ENCODE measurements at places on chromosomes 4 and X.

DNA sequence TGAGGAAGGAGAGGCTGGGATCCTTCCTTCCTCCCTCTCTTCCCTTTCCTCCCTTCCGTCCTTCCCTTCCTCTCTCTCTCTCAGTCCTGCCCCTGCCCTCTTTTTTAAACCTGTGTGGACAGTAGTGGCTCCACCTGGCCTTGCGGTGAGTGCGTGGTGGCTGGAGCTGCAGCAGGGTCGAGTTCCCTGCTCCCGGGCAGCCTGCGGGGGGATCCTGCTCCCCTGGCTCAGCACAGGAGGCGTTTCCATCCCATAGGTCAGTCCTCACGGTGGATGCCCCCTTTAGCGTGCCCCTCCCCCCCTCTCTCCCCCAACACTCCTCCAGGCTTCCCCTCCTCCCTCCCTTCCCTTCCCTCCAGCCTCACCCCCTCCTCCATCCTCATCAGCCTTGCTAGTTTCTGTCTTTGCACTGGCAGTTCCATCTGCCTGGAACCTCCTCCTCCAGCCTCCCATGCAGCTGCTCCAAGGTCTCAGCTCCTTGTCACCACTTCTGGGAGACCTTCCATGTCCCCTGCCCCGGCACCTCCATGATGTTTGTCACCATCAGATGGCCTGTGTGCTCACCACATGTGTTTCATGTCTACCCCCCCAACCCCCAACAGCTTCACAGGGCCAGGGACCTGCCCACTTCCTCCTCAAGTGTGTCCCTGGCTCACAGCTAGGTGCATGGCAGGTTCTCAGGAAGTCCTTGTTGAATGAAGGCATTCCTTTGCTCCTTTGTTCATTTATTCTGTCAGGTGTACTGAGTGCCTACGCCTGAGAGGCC lies 68.4 kb downstream of the PSAPL1 start:
- no peak for DNase-seq

GRCh38 chr4:21271439-21272052 lies 571.3 kb downstream of the PACRGL start:
- DNase-seq, result no peak

GRCh38 chrX:113009837-113010236 lies 169.2 kb upstream of the AMOT start:
- no peak for DNase-seq

DNA sequence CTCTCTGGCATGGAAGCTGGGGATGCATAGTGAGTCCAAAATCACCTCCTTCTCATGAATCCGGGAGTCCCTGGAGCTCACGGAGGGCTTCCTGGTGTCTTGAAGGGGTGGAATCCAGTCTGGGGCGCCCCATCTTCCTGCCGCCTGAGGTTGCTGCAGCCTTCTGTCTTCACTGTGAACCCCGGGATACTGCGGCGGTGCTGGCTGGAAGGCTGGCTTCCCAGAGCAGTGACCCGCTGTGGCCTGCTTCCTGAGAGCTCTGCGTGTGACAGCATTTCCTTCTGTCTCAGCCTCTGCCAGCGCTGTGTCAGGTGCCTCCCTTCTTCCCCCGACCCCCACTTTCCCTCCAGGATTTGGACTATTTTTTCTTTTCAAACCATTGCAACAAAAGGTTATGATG lies 98.8 kb upstream of the STOX2 start:
- DNase-seq, result no peak

- no peak for DNase-seq
Observed at GRCh38 chrX:12496343-12496742, 294.9 kb upstream of the PRPS2 start.

- no peak for DNase-seq
Observed at GRCh38 chr4:112931001-112931400, 118.5 kb upstream of the ANK2 start.

- DNase-seq, result no peak
Observed at GRCh38 chrX:23783589-23784469, 856 bp downstream of the SAT1 start.

- no peak for DNase-seq
Observed at GRCh38 chr4:76594173-76594572, 159.1 kb downstream of the SHROOM3 start.

GRCh38 chrX:53374222-53374820 lies 48.1 kb downstream of the SMC1A start:
- DNase-seq, result no peak

- DNase-seq, result no peak
Observed at GRCh38 chr4:35938936-35939335, 305.4 kb downstream of the ARAP2 start.

GRCh38 chr4:8850074-8850829 lies 21.4 kb downstream of the HMX1 start:
- no peak for DNase-seq

DNA sequence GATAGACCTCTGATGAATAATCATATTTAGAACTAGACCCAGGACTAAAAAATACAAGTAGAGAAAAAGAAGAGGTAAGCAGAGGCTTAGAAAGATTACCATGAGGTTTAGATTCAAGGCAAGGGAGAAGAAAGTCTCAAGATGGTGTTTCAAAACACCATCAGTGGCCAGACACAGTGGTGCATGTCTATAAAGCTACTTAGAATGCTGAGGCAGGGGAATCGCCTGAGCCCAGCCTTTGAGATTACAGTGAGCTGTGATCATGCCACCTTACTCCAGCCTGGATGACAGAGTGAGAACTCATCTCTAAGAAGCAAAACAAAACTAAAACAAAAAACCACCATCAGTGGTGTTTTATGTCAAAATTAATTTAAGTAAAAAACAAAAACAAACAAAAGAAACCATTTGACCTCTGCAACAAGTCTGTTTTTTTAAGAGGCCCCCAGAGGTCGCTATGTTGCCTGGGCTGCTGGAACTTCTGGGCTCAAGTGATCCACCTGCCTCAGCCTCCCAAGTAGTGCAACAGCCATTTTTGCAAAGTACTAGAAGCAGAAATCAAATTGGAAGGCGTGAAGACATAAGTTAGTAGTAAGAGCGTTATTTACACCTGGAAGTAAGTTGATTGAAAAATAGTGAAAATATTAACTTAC lies 784.3 kb downstream of the ADGRL3 start:
- DNase-seq, result no peak

DNA sequence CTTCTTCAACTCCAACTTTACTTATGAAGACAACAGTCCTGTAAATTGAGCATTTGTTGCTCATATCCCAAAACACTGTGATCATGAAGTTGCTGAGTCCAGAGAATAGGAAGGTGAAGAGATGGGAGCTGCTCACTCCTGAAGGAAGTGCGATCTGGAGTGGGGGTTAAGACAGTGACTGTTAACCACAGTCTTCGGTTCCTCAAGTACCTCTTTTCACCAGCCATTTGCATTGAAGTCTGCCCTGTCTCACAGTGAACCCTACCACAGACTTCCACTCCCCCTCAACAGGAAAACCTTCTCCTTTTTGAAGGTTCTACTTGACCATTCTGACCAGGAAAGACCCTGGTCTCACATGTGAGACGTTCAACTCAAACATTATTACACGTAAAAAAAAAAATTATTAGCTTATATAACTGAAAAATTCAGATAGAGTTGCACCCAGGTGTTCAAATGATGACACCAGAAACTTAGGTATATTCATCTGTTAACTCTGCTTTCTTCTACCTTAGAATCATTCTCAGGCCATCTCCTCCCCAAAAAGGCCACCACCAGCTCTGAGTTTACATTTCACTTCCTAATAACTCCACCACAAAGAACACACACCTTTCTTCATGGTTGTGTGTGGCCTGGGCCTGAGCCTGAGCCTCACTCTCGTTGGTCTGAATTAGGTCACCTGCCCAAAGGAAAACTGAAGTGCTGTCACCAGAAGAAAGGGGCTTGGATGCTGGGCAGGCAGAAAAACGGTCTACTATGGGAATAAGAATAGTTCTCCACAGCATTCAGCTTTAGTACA lies 199.2 kb downstream of the DCTD start:
- DNase-seq, result no peak

All from stimulated activated CD4-positive, alpha-beta T cell treated with anti-CD3 and anti-CD28 coated beads, TNF-alpha, amount 100 ng/mL, for 1 hour (primary cell).